Heart left ventricle (tissue), 16 donors: ENCODE measurements at places on chromosomes 5 and 9. TPM values are rescaled to one million over a fixed set of nuclear protein-coding genes. Genes with fewer than 3 reads are reported as not detected.

- H3K27ac ChIP-seq, result peak overlapping the region; percentile 95
- H3K4me3 ChIP-seq, result no peak overlapping the region
- no peaks in the 10 kb centered on the region for H3K27me3 ChIP-seq
- no peak for DNase-seq
Observed at GRCh38 chr5:149583394-149583793, 2.1 kb downstream of the ARHGEF37 start.

Gene TEX48
- not detected for polyA plus RNA-seq

GRCh38 chr5:175387144-175387543, 56.8 kb downstream of the DRD1 start:
- H3K4me3 ChIP-seq, result no peak overlapping the region
- H3K36me3 ChIP-seq, result no peaks in the 10 kb centered on the region
- DNase-seq, result no peak
- H3K4me1 ChIP-seq, result no peaks in the 10 kb centered on the region
- H3K27me3 ChIP-seq, result no peaks in the 10 kb centered on the region

Gene TAF11L5
- polyA plus RNA-seq, result not detected
